ENCODE measurements at places on chromosomes 4 and X.
A peak's percentile ranks its signal among the peaks of the same experiment; 100 is the strongest.

GRCh38 chr4:42786350-42787078 lies 106.0 kb upstream of the GRXCR1 start:
- DNase-seq, result no peak

- no peak for DNase-seq
Observed at GRCh38 chrX:49999087-49999486, 76.7 kb downstream of the CLCN5 start.

GRCh38 chrX:10622197-10622596 lies 1.8 kb upstream of the MID1 start:
- DNase-seq, result no peak

- no peak for DNase-seq
Observed at GRCh38 chrX:42027367-42028000, 104.1 kb upstream of the CASK start.

DNA sequence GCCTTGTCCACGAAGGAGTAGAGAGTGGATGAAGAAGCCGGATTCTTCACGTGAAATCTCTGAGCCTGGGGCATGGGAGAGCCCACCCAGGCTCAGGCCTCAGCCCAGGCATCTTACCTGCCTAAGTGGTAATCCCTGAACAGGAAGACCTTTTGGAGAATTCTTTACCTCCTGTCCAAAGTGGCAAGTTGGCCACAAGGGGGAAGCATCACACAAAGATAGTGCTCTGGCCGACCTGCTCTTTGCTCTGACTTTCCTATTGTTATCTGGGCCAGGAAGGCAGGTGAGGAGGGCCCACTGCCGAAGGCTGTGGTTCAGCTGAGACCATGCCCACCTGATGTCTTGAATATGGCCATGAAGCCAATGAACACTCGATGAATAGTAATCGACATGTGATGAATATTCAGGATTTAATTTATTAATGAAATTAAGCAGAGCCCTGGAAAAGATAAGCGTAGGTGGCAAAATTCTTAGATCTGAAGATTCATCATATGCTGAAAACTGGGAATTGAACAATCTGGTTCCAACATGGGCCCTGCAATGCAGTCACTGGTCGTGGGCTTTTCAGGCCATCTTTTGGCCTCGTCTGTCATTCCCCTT lies 93.8 kb downstream of the PDGFRA start:
- peak; percentile 2 for DNase-seq

DNA sequence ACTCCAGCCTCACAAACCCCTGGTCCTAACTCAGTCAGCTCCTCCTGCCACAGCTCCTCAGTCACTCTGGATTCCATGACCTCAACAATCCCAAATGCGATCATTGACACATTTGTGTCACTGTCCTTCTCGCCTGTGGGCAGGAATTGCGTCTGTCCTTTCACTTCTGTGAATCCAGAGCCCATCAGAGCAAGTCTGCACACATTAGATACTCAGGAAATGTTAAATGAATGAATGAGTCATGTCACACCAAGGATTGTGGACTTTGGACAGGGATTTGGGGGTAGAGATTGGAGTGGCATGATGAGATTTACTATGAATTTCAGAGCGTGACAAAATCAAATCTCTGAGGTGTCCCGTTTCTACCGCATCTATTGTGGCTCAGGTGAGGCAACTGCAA lies 11.8 kb upstream of the CLDN24 start:
- DNase-seq, result no peak

DNA sequence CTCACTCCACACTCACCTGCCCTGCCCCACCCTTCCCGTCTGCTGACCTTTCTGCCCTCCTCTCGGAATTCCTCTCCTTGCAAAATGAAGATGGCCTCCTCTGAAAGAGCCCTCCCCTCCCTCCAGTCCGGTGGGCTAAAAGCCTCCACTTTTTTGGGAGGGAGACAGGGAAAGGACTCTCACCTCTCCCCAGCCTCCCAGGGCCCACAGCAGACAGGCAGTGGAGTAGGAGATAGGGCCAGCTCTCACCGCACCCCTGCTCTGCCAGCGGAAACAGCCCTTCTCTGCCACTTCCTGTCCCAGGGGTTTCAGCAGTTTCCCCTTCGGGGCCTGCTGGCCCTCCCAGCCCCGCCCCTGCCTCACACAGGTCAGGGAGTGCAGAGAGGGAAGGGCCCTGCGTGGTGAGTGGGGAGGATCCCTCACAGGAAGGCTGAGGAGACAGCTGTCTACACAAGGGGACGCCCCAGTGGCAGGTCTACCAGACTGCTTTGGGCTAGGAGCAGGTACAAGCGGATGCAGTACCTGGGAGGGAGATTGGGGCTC lies 18.2 kb downstream of the ELF4 start:
- peak; percentile 68 for DNase-seq

DNA sequence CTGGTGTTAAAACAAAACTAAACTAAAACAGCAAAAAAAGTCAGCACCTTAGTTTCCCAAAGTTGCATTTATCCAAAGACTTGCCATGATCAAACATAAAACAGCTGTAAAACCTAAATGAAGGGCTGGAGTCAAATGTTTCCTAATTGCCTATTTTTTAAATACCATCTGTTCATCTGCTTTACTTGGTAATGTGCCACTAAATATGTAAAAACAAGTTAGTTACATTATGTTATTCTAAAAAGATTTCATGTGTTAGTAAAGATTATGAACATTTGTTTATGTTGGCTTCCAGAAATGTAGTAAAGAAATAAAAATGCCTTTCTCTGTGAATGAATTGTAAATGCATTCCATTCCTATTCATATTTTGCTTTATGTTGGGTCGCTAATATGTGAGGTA lies 977.8 kb downstream of the FSTL5 start:
- DNase-seq, result no peak

GRCh38 chr4:152643153-152644035 lies 36.4 kb downstream of the TMEM154 start:
- no peak for DNase-seq

GRCh38 chrX:129695937-129696336 lies 41.2 kb upstream of the APLN start:
- DNase-seq, result no peak

DNA sequence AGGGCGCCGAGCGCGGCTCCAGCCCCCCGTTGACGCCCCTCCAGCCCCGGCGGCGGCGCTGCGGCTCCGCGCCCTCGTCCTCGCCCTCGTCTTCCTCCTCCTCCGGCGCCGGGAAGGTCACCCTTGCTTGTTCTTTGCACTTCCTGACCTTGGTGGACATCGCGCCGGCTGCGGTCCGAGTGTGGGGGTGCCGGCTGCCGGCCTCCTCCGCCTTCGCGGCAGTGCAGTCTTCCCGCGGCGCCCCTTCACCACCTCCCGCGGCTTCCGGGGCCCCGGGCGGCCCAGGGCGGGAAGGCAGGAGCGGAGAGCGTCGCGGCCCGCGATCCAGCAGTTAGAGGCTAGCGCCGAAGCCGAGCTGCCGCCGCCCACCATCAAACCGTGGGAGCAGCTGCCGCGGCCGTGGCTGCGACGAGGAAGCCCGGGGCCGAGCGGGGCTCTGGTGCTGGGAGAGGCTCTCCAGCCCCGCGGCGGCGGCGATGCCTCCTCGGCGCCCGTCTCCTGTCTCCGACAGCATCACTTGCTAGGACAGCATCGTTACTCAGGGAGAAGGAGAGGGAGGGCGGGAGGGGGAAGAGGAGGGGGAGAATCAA lies at the start of gene TRPC3:
Gene TRPC3 (minus strand): TSS at position 540 of the 590 bp plus-strand sequence. CDS start 380 bp downstream, at position 160.
- no peak for DNase-seq

DNA sequence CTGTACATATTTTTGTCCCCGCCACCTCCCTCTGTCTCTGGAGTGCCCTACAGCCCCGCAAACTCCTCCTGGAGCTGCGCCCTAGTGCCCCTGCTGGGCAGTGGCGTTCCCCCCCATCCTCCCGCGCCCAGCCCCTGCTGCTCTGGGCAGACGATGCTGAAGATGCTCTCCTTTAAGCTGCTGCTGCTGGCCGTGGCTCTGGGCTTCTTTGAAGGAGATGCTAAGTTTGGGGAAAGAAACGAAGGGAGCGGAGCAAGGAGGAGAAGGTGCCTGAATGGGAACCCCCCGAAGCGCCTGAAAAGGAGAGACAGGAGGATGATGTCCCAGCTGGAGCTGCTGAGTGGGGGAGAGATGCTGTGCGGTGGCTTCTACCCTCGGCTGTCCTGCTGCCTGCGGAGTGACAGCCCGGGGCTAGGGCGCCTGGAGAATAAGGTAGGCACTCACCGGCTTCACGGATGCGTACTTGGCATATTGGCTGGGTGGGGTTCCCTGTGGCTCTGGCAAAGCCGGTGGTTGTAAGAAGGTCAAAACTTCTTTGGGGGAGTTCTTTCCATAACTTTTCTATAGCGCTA lies 653 bp downstream of the HHIP start:
- no peak for DNase-seq

GRCh38 chr4:133711817-133712216 lies 489.8 kb downstream of the PABPC4L start:
- DNase-seq, result no peak

DNA sequence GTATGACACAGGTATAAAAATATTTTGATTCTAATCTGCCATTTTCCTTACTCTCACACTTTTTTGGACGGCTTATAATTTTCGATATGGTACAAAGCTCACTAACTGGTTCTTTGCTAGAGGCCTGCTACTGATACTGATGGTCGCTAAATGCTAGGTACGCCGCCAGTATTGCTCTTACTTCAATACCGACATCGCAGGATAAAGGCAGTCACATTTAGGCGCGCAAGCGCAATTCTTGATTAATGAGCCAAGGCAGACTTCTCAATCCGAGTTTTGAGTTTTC lies 557 bp upstream of the USP38 start:
- DNase-seq, result no peak

- DNase-seq, result no peak
Observed at GRCh38 chr4:123017636-123018395, 95.4 kb upstream of the NUDT6 start.

Measured in stimulated activated CD8-positive, alpha-beta memory T cell treated with anti-CD3 and anti-CD28 coated beads, Interleukin-4, amount 100 ng/mL, for 1 hour (primary cell).